ENCODE measurements at places on chromosomes 6 and 20.

DNA sequence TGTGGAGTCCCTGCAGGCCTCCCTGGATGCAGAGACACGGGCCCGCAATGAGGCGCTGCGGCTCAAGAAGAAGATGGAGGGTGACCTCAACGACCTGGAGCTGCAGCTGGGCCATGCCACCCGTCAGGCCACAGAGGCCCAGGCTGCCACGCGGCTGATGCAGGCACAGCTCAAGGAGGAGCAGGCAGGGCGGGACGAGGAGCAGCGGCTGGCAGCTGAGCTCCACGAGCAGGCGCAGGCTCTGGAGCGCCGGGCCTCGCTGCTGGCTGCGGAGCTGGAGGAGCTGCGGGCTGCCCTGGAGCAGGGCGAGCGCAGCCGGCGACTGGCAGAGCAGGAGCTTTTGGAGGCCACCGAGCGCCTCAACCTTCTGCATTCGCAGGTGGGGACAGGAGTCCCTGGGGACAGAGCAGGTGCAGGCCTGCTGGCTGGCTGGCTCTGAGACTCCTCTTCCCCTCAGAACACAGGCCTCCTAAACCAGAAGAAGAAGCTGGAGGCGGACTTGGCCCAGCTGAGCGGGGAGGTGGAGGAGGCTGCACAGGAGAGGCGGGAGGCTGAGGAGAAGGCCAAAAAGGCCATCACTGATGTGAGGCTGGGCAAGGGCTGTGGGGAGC is 44.7 kb downstream of the MYH7B start:
- no peak for DNase-seq

DNA sequence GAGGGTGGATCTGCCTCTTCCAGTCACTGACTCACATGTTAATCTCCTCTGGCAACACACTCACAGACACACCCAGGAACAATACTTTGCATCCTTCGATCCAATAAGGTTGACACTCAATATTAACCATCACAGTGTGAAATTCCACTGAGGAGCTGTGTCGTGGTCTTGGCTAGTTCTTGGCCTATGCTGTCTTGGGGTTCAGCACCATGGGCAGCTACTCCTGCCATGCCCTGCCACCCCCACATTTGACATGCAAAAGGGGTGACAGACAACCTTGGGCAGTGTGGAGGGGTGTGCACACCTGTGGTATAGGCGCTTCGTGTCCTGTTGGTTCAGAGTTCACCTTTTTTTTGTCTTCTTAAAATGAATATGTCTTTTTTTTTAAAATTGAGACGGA is 25.8 kb downstream of the ANKRD6 start:
- no peak for DNase-seq

- DNase-seq, result no peak
Observed at GRCh38 chr6:6470123-6470522, 118.4 kb upstream of the LY86 start.

- DNase-seq, result peak; percentile 42
Observed at GRCh38 chr6:161549977-161550655, 276.3 kb upstream of the AGPAT4 start.

GRCh38 chr6:165298402-165298801 is 11.0 kb downstream of the C6orf118 start:
- DNase-seq, result no peak

DNA sequence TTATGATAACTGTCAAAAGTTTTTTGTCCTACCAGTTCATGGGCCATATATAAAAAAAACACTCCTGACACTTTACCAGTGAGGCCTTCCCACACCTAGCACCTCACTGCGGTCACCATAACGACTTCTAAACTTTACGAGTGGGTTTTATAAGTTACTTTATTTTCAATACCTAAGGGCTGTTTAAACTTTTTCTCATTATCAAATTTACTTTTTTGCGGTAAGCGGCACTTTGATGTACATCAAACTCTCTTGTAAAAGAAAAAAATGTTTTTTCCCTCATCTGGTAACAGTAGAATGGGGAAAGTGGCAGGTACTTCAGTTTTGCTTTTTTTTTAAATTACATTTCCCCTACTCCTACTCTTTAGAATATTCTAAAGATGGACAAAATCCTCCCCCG is 36.2 kb downstream of the FYN start:
- no peak for DNase-seq

DNA sequence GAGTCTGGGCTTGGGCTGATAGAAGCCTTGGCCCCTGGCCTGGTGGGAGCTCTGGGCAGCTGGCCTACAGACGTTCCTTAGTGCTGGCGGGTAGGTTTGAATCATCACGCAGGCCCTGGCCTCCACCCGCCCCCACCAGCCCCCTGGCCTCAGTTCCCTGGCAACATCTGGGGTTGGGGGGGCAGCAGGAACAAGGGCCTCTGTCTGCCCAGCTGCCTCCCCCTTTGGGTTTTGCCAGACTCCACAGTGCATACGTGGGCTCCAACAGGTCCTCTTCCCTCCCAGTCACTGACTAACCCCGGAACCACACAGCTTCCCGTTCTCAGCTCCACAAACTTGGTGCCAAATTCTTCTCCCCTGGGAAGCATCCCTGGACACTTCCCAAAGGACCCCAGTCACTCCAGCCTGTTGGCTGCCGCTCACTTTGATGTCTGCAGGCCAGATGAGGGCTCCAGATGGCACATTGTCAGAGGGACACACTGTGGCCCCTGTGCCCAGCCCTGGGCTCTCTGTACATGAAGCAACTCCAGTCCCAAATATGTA is 957 bp upstream of the VEGFA start:
- DNase-seq, result no peak

DNA sequence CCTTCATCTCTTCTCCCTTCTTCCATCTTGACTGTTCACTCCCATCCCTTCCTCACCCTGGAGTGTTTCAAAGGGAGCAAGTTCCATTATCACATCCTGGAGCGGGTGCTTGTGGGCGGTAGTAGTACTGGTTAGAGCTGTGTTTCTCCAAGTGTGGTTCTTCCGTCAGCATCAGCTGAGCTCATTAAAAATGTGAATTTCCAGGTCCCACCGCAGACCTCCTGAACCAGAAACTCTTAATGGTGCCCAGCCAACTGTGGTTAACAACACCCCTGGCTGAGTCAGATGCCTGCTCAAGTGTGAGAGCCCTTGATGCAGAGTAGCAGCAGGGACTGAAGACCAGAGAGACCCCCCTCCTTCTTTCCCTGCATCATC is 24.4 kb downstream of the ANGPT4 start:
- DNase-seq, result no peak

GRCh38 chr6:130252527-130253237 is 29.9 kb upstream of the SAMD3 start:
- DNase-seq, result no peak

DNA sequence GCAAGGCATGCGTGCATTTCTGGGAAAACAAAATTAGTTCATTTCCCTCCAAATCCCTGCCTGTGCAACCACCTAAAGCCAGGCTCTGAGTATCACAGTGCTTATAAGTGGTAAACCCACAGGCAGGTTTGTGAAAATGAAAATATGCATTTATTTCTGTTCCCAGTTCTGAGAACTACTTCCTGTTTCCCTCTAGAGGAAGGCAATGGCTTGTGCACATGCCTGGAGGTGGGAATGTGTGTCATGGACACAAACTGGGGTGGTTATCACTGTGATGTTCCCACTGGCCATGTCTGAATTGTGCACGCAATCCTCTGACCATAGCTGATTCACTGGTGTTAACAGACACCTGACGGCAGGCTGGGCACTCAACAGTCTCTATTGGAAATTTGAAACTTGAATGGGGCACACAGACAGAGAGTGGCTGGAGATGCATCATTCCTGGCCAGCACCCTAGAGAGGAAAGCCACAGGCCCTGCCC is 26.3 kb downstream of the FAM110A start:
- DNase-seq, result no peak

- DNase-seq, result no peak
Observed at GRCh38 chr6:160010067-160010466, 41.2 kb downstream of the IGF2R start.

DNA sequence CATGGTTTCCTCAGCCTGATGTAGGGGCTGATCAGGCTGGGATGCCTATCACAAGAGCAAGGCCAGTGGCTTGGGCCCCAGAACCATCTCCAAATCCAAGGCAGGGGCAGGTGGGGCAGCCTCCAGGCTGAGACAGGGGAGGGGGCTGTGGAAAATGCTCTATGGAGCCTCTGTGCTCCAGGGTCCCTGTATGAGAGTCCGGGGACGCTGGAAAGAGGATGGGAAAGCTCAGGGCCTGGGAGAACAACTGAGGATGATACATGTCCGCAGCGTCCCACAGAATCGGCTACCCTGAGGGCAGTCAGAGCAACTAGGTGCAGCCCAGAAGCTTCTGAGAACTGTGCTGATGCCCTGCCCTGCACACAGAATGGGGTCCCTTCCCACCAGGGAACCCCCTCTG is 43.4 kb downstream of the CPXM1 start:
- no peak for DNase-seq

DNA sequence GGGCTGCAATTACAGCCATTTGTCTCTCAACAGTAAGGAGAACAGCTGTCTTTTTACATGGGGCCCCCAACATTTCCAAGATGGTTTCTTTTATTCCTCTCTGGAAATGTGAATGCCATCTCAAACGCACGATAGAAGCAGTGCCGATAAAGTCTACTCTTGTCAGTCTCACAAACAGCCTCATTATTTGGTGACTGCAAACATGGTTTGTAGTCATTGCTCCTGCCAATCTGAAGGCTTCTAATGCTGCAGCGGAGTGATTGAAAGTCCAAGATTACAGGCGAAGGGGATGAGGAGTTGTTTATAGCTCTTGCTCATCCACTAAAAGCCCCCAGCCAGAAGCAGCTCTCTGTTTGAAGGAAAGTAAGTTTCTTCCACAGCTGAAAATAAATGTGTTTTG is 657.1 kb downstream of the CBLN4 start:
- DNase-seq, result no peak

GRCh38 chr6:138103871-138104270 is 3.3 kb downstream of the PERP start:
- DNase-seq, result no peak

DNA sequence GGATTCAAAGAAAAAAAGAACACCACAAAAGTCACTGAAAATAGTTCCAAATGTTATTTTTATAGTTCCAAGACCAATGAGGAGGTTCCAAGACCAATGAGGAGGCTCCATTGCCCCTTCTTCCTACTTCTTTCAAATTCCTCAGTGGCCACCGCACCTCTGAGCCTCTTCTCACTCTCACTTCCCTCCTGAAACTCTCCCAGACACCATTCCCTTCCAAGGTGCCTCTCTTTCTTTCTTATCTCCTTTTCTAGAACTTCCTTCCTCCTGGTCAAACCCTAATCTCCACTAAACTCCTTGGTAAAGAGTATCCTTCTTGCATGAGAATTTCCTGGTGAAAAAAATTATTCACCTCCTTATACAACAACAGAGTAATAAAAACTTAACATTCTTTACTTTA is 20.4 kb upstream of the MCUR1 start:
- no peak for DNase-seq

- no peak for DNase-seq
Observed at GRCh38 chr6:167027772-167028171, 28.6 kb downstream of the CEP43 start.

DNA sequence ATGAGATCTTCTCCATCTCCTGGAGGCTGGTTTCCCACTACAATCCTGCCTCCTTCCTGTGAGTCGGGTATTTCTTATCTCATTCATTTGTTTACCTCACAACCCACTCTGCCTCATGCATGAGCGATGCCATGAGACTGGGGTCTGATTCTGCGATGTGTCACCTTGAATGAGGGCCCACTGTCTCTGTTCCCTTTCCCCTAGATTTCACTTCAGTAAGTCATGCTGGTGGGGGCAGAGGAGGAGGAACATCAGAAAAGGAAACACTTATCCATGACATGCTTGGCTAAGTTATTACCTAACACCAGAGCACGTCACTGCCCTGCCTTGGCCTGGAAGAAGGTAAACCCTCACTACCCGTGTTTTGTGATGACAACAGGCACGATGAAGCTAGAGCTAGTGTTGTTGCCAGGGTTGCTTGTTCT is 337.4 kb upstream of the PRDM1 start:
- DNase-seq, result peak; percentile 84

- no peak for DNase-seq
Observed at GRCh38 chr6:122214605-122215318, 184.7 kb upstream of the HSF2 start.

GRCh38 chr6:136952714-136953260 is 30.7 kb downstream of the SLC35D3 start:
- DNase-seq, result peak; percentile 37

- no peak for DNase-seq
Observed at GRCh38 chr6:45310118-45310788, 17.9 kb upstream of the RUNX2 start.

Measured in NCI-H2029 (cell line).